ENCODE measurements at places on chromosomes 16 and 17. TPM values are rescaled to one million over a fixed set of nuclear protein-coding genes. Genes with fewer than 3 reads are reported as not detected.
A peak's percentile ranks its signal among the peaks of the same experiment; 100 is the strongest.

GRCh38 chr17:43905985-43906852 lies 1.1 kb downstream of the MPP2 start:
- H3K4me3 ChIP-seq: peak overlapping the region; percentile 77
- DNase-seq: peak; percentile 74
- H3K4me1 ChIP-seq: peaks cover 37% of the 10 kb centered on the region
- peaks cover 32% of the 10 kb centered on the region for H3K27me3 ChIP-seq
- peak overlapping the region; percentile 87 for H3K27ac ChIP-seq

CIITA gene
- total RNA-seq: 21.2 TPM

DNA sequence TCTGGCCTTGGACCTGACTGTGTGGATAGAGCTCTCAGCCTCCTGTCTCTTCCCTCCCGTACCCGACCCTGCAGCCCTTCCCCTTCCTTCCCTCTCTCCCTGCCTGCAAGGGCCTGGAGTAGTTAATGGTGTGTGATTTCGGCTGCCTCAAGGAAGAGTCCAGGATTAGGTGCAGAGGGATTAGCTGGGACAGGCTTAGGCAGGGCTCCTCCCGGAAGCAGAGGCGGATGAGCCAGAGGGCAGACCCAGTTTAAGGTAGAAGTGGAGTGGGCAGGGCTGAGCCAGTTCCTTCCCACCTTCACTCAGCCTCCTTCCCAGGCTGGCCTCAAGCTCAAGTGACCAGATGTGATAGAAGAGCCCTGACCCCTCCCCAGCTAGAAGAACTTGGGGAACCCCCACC lies 16.8 kb downstream of the GUCY2D start:
- H3K36me3 ChIP-seq: no peaks in the 10 kb centered on the region
- H3K27me3 ChIP-seq: peaks cover 36% of the 10 kb centered on the region
- no peak overlapping the region for H3K27ac ChIP-seq
- no peak overlapping the region for H3K4me3 ChIP-seq
- no peak for DNase-seq

- H3K4me3 ChIP-seq: no peak overlapping the region
- no peak overlapping the region for H3K27ac ChIP-seq
- no peaks in the 10 kb centered on the region for H3K4me1 ChIP-seq
Measured at GRCh38 chr17:37142294-37142896, 193.6 kb downstream of the AATF start.

GRCh38 chr16:15701975-15702970 lies 52.2 kb downstream of the NDE1 start:
- no peak for DNase-seq
- H3K27ac ChIP-seq: peak overlapping the region; percentile 42

- H3K27ac ChIP-seq: no peak overlapping the region
- no peaks in the 10 kb centered on the region for H3K4me1 ChIP-seq
- no peaks in the 10 kb centered on the region for H3K36me3 ChIP-seq
- no peak for DNase-seq
Measured at GRCh38 chr16:55040366-55041086, 109.9 kb downstream of the IRX5 start.

DNA sequence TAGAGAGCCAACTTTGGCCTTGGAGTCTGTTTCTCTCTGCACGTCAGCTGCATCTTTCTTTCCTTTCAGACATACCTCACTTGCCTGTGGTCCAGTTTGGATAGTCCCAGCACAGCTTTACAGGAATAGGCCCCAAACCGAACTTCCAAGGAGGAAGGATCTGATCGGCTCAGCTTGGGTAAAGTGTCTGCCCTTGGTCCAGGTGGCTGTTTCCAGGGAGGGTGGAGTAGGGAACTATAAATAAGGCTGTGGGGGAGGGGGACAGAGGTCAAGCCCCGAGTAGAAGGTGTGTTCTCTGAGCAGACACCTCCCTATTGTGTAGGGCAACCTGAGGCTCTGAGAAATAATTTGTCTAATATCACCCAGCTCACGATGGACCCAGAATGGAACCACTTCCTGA lies 29.2 kb upstream of the NKD1 start:
- no peaks in the 10 kb centered on the region for H3K36me3 ChIP-seq
- no peak overlapping the region for H3K4me3 ChIP-seq
- H3K27me3 ChIP-seq: peaks cover 14% of the 10 kb centered on the region
- no peaks in the 10 kb centered on the region for H3K4me1 ChIP-seq
- no peak overlapping the region for H3K27ac ChIP-seq
- peak; percentile 8 for DNase-seq

DNA sequence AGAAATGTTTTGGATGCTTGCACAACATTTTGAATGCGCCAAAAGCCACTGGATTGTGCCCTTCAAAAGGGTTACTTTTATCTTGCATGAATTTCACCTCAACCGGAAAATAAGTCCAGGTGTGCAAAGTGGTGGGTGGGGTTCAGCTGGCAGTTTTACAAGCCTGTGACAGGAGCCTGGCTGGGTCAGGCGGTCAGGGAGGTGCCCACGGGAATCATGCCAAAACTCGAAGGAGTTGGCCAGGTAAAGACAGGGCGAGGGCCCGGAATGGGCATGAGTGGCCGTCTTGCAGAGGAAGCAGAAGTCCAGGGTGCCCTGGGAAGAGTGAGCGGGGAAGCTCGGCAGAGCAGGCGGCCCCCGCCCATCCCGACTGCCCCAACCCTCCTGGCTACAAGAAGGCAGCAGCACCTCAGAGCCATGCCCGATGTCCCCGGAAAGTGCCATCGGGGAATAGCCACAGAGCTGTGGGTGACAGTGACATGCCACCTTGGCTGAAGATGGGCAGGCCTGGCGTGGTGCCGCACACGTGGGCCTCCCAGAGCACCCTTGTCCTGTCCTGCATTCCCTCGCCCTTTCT lies 19.1 kb upstream of the CACNG1 start:
- peak; percentile 75 for DNase-seq
- no peak overlapping the region for H3K4me3 ChIP-seq
- no peaks in the 10 kb centered on the region for H3K27me3 ChIP-seq
- no peaks in the 10 kb centered on the region for H3K4me1 ChIP-seq
- H3K27ac ChIP-seq: no peak overlapping the region

All from stomach (tissue), 19 donors.